Dermis microvascular lymphatic vessel endothelial cell (primary cell): ENCODE measurements at places on chromosomes 1 and 21. TPM values are rescaled to one million over a fixed set of nuclear protein-coding genes. Genes with fewer than 3 reads are reported as not detected.

DNA sequence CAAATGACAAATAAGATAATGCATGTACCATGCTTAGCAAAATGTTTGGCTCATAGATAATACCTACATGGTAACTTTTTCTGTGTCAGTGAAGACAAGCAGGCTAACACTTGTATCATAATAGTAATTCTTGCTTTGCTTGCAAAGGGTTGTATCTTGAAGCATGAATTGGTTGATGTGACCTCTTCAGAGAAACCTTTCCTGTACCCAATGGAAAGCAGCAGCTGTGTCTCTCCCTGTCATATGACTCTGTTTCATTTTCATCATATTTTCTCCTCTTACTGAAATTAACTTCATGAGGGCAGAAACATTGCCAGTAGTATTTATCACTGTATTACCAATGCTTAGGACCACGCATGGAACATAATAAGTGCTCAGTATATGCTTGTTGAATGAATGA lies 4.4 kb downstream of the SH2D1B start:
- no peak for DNase-seq

- peak; percentile 45 for DNase-seq
Observed at GRCh38 chr1:204478921-204479320, 15.7 kb downstream of the PIK3C2B start.

- peak; percentile 85 for DNase-seq
Observed at GRCh38 chr1:244989813-244990212, 125.5 kb upstream of the HNRNPU start.

DNA sequence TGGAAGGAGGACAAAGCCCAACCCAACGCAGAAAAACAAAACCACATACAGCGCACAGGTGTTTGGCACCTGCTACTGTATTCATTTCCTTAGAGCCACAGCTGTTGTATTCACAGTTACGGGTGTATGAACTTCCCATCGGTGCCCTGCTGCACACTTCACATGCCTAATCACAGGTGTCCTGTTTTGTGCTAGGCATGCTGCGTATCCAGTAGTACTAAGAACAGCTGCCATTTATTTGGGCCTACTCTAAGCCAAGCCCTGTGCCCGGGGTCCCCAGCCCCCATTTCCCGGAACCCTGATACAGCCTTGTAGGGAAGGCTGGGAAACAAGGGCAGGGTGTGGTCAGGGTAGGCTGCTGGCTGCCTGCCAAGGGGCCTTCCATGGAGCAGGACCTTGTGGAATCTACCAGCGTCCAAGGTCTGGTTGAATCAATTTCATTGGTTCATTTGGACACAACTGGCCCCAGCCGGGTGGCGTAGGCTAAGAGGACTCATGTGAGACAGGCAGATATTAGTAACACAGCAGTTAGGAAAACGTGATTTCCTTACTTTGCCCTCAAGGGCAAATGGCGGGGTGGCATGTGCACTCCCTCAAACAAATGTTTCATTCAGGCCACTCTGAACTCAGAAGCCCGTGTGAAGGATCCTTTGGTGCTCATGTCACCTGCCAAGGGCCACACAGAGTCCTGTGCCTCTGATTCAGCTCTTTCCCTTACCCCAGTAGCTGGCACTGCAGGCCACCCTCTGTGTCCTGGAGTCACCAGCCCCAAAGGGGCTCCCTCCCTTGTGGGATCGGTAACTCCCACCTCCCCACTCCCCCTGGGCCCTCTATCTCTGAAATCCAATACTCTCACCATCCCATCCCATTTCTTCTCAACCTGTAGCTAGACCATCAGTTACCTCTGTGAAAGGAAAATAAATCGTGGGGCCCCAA lies 986 bp upstream of the RNF186 start:
- DNase-seq: no peak

- DNase-seq: peak; percentile 11
Observed at GRCh38 chr21:37916310-37917051, at the start of gene KCNJ6. TSS of gene KCNJ6 (minus strand) at chr21:37916457. CDS start at chr21:37840682, 75,775 bp downstream.

DNA sequence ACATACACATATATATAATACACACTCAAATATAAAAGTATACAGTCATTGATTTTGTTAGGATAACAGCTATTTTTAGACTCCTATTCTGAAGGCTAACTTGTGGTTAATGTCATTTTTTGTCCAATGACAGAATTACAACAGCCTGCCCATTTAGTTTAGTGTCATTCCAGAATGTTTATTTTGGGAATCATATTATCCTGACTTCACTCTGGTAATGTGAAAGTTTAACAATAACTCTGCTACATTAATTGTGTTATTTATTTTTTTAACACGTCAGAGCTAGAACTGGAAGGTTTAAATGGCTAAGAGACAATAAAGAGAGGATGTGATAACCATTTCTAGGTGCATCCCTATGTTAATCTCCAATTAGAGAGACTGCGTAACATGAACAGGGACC lies 648.1 kb downstream of the USP25 start:
- peak; percentile 45 for DNase-seq

DNA sequence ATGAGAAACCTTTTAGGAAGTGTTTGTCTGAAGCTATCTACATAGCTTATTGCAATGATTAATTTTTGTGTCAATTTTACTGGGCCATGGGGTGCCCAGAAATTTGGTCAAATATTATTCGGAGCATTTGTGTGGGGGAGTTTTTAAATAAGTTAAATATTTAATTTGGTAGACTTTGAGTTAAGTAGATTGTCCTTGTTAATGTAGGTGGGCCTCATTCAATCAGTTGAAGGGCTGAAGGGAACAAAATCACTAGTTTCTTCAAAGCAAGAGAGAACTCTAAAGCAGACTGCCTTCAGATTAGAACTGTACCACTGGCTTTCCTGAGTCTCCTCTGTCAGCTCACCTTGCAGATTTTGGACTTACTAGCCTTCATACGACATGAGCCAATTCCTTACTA lies 1008.6 kb upstream of the ADAMTS5 start:
- DNase-seq: no peak

DNA sequence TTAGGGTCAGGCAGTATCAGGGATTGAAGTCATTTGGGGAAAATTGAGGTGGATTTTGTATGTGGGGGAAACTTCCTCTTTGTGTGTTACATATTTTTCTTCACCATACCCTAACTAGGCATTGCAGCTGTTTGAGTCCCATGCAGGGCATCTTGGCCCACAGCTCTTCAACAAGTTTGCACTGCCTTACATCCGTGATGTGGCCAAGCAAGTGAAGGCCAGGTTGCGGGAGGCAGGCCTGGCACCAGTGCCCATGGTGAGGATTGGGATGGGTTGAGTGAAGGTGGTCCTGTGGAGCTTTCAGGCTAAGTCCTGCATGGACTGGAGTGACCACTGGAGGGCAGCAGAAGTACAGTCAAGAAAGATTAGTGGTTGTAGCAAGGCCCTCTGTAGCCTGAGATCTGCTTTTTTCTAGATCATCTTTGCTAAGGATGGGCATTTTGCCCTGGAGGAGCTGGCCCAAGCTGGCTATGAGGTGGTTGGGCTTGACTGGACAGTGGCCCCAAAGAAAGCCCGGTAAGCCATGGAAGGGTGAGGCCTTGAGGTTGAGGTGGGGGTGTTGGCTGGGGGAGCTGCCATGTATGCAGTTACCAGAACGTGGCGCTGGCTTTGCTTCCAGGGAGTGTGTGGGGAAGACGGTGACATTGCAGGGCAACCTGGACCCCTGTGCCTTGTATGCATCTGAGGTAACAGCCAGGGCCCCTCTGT lies 2.4 kb downstream of the UROD start:
- peak; percentile 87 for DNase-seq

DNA sequence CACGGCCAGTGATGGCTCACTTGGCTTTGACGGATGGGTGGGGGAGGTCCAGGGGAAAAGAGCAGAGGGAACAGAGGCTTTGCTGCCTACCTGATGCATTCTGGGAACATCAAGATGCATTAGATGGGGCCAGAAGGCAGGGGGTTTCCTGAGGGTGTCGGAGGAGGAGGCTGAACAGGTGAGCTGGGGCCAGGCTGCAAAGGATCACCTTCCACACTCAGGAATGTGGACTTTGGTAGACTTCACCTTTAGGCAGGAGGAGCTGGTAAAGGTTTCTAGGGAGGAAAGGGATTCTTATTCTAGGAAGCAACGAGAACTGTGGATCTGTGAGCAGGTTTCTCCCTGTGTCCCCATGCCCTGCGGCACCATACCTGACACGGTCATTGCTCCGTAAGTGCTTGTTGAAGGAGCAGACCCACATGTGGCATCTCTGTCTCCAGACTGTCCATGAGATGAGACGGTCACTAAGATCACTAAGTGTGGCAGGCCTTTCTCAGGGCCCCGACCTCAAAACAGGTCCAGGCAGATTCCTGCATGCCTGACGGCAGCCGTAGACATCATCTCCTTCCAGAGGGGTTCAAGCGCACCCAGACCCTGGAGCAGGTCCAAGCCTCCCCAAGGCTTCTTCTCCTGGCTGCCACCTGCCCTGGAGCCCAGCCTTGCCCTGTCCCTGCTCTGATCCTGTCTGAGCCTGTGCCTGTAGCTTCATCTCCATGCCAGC lies 89.1 kb upstream of the SLC25A33 start:
- no peak for DNase-seq

DNA sequence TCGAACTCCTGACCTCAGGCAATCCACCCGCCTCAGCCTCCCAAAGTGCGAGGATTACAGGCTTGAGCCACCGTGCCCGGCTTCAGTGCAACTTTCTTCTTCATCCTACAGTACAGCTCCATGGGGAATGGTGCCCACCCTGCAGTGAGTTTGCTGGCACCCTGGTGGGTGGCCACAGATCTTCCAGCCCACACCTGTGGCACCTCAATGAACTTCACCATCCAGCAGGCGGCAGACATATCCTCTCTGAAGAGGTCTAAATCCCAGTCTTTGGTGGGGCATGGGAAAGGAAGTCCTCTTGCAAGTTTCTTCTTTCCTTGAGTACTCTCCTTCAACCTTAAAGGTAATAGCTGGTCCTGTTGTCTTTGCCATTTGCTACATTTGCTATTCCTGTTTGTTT lies 18.1 kb upstream of the ZBTB8A start:
- no peak for DNase-seq

DNA sequence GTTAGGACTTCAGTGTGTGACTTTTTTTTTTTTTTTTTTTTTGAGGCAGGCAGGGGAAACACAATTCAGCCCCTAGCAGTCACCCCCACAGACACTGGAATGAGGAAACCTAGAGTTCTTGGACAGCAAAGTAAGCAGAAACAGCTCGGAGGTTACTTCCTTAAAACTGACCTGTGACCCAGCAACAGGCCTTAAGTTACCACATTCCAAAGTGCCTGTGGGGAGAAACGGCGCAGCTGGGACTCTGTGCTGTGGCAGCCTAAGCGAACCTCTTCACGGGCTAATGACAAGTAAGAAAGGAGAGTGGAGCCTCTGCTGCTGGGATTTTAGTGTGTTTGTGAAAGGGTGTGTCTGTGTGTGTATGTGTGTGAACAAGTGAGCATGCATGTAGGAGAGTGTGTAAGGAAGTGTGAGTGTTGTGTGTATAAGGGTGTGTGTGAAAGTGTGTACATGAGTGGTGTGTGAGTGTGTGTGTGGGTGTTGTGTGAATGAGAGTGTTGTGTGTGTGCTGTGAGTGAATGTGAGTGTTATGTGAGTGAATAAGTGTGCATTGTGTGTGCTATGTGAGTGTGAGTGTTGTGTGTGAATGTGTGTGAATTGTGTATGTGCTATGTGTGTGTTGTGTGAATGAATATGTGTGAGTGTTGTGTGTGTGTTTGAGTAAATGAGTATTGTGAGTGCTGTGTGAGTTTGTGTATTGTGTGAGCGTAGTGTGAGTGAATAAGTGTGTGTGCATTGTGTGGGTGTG lies 180.8 kb downstream of the BRINP2 start:
- DNase-seq: no peak

GRCh38 chr1:184407816-184408510 lies 21.1 kb downstream of the C1orf21 start:
- no peak for DNase-seq

GRCh38 chr1:53641481-53642214 lies 97.3 kb downstream of the GLIS1 start:
- DNase-seq: no peak

GRCh38 chr1:113401067-113401466 lies 10.8 kb downstream of the MAGI3 start:
- peak; percentile 29 for DNase-seq

GRCh38 chr21:38039369-38039768 lies 123.1 kb upstream of the KCNJ6 start:
- DNase-seq: no peak

- no peak for DNase-seq
Observed at GRCh38 chr21:37045149-37045548, 27.7 kb downstream of the PIGP start.

- no peak for DNase-seq
Observed at GRCh38 chr1:184620469-184620868, 134.2 kb downstream of the EDEM3 start.

DNA sequence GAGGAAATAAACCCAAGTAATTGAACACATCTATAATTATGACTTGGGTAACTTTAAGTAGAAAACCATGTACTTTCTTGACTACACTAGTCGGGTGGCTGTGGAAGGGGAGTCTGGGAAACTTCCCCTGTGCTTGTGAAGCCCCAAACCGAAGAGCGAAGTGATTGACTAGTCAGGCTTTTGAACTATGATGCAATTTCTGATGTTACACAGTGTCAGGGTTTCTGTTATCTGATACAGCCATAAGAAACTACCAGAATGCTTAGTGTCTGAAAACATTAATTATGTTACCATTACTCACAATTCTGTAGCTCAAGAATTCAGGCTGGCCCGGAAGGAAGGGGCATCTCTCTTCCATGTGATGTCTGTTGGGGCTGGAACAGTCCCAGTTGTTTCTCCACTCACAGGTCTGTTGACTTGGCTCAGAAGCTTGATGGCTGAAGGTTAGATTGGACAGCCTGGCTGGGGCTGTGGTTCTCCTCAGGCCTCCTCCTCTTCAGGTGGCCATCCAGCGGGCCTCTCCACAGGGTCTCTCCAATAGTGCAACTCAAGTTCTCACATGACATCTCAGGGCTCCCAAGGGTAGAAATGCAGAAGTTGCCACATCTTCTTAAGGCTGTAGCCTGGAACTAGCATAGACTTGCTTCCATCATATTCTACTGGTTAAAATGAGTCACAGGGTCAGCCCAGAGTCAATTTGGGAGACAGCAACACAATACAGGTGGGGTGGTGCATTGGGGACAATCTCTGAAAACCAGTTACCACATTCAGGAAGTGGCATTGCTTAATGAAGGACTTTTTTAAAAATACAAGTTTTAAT lies 8.3 kb upstream of the C8B start:
- no peak for DNase-seq

Gene LCE2A
- total RNA-seq: not detected in 2 replicates

Gene HSPA6
- total RNA-seq: 0.13 and 1.5 TPM in 2 replicates

Gene TMEM52
- 0.13 TPM in 2 replicates for total RNA-seq

Gene CELSR2
- total RNA-seq: 0.51 and 0.89 TPM in 2 replicates

Gene SMCP
- not detected in 2 replicates for total RNA-seq

Gene CFHR2
- not detected in 2 replicates for total RNA-seq

Gene ALX3
- total RNA-seq: not detected in 2 replicates

Gene ARHGEF10L
- total RNA-seq: 1.2 and 1.5 TPM in 2 replicates

Gene IL24
- not detected in 2 replicates for total RNA-seq

Gene KCNJ9
- total RNA-seq: not detected in 2 replicates

Gene GBP1
- 8.6 and 10.9 TPM in 2 replicates for total RNA-seq

Gene OR14K1
- not detected in 2 replicates for total RNA-seq
